ENCODE measurements at places on chromosomes 3 and 15.
A peak's percentile ranks its signal among the peaks of the same experiment; 100 is the strongest.

DNA sequence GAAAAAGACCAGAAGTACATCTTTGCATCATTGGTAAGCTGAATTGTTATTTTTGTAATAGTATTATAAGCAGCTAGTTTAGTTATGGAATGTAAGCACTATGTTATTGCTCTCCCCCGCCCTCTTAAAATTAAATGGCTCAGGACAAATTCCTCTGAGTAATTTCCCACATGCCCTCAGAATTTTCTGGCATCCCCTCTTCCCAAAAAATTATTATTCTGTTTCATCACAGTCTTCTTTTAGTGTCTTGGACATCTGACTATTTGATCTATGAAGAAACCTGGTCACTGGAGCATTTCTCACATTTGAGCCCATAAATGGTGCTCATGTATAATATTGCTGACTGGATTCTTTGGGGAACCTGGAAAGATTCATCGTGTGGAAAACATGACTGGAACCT lies 68.3 kb downstream of the KLHL25 start:
- DNase-seq: no peak

DNA sequence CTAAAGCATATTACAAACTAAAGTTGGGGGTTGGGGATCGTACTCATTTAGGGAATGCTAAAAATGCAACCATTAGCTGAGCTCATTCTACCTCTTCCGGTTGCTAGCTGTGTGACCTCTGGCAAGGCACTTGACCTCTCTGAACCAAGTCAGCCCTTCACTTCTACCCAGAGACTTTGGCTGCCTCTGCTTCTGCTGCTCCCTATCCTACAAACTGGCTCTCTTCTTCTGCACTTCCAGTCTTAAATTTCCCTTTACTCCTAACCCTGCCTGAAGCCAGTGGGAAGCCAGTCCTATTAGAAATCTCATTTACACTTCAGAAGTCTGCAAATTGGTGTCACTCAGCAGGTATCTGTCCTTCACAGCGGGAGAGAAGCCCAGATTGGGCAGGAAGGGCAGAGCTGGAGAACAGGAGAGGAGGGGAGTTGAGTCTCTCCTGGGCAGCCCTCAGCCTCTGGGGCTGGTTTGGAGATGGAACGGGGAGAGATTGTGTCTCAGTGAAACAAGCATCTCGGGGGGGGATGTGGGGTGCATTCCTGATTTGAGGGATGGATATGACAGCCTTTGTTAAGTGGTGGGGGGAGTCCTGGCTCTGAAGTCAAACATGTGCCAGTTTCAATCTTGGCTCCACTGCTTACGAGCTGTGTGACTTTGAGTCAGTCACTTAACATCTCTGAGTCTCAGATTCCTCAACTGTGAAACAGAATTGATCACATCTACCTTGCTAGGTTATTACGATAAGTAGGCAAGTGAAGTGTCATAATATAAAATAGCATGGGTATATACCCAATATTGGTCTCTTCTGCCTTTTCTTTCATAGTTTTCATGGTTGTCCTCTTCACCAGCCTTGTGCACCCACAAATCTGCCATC lies 7.8 kb upstream of the AEN start:
- DNase-seq: no peak

DNA sequence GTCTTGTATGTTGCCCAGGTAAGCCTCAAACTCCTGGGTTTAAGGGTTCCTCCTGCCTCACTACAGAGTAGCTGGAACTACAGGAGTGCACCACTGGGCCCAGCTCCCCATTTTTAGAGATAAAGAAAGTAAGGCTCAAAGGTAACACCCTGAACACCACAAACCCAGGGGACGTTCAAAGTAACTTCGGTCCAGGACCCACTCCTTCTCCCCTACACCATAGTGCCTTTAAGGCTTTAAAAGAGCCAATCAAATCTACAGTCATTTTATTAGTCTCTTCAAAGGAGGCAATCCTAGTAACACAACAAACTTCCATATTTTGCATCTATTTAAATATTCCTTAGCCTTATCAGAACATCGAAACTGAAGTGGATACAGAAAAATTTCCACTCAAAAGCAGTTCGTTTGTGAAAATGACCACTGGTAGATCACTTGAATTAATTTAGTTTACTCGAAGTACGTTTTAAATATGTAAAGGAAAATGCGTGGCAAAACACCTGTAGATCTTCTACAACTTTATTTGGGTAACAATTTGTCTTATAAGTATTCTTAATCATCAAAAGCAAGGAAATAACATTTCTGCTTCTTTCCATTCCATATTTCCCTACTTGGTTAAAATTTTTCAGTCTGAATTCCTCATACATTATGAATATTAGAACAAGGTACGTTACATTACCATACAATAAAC lies 1.8 kb downstream of the STAG1 start:
- DNase-seq: peak; percentile 27

DNA sequence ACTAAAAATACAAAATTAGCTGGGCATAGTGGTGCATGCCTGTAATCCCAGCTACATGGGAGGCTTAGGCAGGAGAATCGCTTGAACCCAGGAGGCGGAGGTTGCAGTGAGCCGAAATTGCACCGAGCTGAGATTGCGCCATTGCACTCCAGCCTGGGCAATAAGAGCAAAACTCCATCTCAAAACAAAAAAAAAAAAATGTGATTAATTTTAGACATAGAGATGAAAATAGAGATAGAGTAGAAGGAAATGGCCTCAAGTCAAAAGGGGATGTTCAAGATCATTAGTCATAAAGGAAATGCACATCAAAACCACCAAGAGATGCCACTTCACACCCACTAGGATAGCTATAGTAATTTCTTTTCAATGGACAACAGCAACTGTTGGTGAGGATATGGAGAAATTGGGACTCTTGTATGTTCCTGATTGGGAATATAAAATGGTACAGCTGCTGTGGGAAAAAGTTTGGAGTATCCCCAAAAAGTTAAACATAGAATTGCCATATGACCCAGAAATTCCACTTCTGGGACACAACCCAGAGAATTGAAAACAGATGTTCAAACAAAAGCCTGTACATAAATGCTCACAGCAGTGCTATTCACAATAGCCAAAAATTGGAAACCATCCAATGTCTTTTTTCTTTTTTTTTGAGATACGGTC lies 55.4 kb downstream of the ABHD2 start:
- DNase-seq: peak; percentile 21

- DNase-seq: no peak
These were observed 505.6 kb downstream of the LPP start for GRCh38 chr3:188659449-188660090.

DNA sequence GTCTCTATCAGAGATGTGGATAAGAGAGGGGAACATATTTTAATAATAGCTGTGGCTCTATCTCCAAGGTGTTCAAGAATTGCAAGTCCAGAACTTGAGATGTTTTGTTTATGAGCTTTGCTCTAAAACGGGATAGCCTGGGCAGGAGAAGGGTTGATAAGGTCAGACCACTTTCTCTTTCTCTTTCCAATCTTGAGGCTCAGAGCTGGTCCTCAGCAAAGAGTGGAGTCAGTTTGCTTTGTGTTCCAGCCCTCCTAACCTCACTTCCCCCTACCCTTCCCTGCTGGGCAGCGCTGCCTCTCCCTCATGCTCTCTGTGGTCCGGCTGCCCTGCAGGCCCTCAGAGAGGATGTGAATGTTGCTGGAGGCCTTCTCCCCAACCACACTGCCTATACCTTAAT lies 13.8 kb downstream of the KLHL6 start:
- DNase-seq: no peak

DNA sequence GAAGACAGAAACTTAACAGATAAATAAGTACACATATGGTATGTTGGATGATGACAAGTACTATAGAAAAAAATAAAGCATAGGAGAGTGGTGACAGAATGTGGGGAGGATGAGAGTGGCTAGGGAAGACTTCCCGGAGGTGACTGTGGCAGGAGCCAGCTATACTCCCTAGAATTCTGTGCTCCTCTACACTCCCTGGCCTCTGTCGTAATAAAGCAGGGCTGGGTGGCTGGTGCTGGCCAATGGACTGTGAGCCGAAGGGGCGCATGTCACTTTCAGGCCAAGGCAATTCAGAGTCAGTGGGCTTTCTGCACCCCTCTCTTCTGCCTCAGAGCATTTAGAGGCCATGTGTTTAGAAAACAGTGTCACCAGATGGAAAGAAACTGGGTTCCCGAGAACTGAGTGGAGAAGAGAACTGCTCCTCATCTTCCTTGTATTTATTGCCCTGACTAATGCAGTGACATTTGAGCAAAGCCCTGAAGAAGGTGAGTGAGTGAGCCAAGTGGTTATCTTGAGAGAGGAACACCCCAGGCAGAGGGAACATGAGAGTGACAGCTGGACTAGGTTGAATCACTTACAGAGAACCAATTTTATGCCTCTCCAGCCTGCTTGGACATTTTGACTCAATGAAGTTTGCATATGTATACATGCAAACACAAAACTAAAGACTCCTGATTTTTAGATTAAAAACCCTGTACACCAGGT lies 5.2 kb upstream of the VPS8 start:
- no peak for DNase-seq

DNA sequence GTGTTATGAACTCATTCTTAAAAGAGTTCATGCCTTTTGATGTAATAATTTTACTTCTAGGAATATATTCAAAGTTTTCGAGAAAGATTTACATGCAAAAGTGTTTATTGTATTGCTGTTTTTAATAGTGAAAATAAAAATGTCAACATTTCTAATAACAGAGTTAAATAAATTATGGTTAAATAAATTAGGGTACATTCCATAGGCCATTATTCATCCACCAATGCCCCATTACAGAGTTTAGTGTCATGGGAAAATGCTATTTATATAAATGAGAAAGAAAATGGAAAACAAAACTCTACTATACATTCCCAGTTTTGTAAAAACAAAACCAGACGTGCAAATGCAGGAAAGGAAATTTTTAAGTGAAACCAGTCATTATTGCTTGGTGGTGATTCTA lies 538.1 kb upstream of the TBL1XR1 start:
- DNase-seq: no peak

- DNase-seq: no peak
These were observed 68.7 kb upstream of the ADPGK start for GRCh38 chr15:72852273-72852672.

DNA sequence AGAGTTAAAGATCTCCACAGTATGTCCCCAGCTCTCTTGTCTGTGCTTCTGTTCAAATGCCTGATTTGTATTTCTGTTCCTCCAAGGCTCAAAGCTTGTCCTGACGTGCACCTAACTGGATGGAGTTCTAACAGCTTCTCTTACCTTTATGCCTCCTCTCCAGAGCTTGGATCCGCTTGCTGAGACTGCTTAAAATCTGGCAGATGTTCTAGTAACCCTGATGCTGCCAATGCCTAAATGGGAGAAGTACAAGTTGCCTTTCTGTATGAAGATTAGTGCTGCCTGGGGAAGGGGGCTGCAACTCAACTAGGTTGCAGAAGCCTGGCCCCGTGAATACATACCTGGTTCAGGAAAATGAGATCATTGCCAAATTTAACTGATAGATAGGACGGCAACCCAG lies 354.5 kb upstream of the KCNMB2 start:
- no peak for DNase-seq

GRCh38 chr15:91689377-91689776 lies 164.1 kb upstream of the SLCO3A1 start:
- no peak for DNase-seq

DNA sequence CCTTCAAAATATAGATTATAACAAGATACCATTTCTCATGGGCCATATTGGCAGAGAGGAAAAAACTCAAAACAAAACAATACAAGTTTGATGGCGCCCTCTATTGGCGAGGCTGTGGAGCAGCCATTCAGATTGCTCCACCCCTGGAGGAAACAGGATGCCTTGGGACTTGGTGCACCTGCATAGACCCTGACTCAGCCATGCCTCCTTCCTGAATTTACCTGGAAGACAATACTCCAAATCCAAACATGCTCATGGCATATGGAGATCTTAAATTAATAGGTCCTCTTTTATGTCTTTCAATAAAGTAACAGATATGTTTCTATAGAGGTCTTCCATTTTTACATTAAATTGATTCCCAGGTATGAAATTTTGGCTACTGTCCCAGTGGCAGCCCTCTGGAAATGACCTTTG lies 90.0 kb downstream of the APBA2 start:
- peak; percentile 62 for DNase-seq

DNA sequence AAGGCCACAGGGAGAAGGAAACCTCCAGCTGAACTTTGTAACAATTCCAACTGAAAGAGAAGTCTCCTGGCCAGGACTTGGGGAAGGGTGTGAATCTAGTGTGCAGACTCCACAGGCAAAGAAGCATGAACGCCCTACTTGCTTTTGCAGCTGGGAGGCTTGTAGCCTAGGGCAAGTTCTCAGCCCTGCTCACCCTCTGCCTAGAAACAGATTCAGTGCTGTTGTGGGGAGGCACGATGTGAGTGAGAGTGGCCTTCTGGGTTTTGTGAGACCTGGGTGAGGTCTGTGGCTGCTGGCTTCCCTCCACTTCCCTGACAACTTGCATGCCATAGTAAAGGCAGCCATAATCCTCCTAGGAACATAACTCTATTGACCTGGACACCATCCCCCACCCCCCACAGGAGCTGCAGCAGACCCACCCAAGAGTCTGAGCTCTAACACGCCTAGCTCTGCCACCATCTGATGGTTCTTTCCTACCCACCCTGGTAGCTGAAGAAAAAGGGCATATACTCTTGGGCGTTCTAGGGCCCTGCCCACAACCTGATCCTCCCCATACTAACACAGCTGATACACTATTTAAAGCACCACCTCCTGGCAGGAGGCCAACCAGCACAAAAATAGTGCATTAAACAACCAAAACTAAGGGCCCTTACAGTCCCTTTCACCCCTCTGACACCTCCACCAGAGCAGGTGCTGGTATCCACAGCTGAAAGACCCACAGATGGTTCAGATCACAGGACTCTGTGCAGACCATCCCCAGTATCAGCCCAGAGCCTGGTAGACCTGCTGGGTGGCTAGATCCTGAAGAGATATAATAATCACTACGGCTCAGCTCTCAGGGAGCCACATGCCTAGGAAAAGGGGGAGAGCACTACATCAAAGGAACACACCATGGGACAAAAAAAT lies 426.5 kb downstream of the IGSF11 start:
- DNase-seq: no peak

DNA sequence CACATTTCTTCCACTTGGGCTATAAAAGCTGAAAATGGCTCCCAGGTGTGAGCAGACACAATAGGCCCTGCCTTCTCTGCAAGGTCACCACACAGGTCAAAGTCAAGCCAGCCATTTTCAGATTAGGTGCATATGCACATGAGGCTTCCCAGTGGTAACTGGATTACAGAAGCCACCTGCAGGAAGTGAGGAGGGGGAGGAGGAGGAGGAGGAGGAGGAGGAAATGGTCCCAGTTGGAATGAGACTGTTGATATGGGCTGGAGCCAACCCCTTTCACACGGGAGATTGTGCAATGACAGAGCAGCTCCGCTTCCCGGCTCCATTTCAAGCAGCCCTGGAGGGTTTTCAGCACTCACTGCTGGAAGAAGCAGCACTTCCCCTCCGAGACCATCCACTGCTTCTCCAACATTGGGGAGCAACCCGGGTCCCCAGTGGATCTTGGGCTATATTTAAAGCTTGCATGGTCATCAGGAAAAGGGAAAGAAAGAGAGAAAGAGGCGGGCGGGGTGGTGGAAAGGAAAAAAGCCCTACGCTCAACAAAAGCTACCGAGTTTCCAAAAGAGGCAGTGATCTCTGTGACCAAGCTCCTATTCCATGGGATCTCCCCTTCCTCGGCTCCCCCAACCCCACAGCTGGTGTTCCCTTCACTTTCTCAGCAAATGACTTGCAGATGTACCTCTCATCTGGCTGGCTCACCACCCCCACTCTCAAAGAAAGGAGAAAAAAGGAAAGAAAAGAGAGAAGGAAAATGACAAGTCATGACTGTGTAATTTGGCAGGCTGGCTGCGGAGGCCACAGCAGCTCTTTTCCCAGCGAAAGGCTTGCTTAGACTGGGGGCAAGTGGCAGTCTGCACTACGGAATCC lies 58.3 kb downstream of the LRIG1 start:
- DNase-seq: no peak

GRCh38 chr3:144989807-144990206 lies 1018.2 kb downstream of the DIPK2A start:
- no peak for DNase-seq

GRCh38 chr15:101439920-101440319 lies 49.6 kb downstream of the PCSK6 start:
- no peak for DNase-seq
